ENCODE measurements at places on chromosomes 2 and 18.

DNA sequence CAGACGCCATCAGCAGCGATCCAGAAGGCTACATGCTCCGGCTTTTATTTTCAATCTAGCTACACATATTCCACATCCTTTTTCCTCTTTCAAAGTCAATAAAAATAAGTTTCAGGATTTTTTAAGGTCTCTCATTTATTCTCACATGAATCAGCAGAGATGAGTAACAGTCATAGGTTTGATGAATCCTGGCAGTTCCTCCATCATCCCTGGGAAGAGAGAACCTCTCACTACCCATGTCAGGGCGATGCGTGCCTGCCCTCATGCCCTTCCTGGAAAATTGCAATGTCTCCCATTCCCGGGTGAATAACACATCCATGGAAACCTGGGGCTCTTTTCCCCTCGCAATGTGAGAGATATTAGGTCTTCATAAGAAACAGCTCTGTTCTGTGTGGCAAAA, 301.1 kb upstream of the SMIM21 start:
- no peak for DNase-seq

- DNase-seq: peak; percentile 59
Observed at GRCh38 chr2:232327105-232328031, 51.2 kb upstream of the ALPP start.

DNA sequence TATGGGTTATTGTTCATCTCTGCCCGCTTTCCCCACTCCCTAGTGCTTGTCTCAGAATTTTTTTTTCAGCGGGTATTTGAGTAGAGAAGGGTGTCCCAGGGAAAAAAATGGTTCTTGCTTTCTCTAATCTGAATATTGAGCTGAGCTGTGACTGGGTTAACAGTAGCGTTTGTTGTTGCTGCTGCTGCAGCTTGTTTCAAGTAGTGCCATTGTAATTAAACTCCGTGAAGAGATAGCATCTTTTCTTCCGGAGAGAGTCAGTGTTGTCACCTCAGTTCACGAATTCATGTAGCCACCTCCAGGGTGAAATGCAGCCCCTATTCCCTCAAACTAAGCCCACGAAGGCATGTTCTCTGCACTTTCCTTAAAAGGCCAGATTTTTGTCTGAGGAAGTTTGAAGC, 1.5 kb upstream of the AAK1 start:
- no peak for DNase-seq

- no peak for DNase-seq
Observed at GRCh38 chr2:133365117-133365516, 203.1 kb downstream of the NCKAP5 start.

GRCh38 chr2:233213011-233213410, 38.5 kb upstream of the ATG16L1 start:
- no peak for DNase-seq

DNA sequence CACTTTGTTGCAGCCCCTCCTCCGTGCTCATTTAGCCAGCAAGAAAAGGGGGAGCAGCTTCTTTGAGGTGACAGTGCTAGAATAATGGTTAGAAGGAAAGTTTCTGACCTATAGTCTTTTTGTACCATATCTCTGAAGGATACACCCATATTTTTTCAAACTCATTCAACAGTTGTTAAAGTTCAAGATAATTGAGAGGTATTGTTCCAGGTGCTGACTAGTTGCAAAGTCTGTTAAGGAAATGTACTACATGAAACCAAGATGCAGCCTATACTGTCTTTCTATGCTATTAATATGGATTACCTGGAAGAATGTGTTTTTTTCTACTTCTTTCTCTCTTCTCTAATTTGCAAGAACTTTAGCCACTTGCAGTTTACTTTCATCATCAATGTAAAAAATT, 495.0 kb downstream of the PARD3B start:
- no peak for DNase-seq

DNA sequence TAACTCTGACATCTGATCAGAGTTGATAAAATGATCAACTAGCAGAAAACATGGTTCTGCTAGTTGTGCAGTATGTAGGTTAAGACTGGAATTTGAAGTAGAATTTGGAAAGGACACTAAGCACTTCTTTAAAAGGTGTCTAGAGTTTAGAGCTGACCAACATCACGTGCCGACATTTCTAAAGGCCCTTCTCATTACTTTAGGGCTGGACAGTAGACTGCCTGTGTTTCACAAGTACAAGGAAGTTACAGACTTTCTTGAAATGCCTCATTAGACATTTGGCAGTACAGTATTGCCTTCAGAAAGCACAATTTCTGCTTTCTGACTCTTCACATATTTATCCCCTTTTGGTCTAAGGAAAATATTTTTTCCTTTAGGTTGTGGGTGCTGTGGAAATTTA, 255.3 kb downstream of the ZNF385B start:
- no peak for DNase-seq

GRCh38 chr2:133755480-133756300, 187.4 kb upstream of the NCKAP5 start:
- no peak for DNase-seq

- DNase-seq: peak; percentile 75
Observed at GRCh38 chr2:168152902-168153530, 94.4 kb downstream of the STK39 start.

DNA sequence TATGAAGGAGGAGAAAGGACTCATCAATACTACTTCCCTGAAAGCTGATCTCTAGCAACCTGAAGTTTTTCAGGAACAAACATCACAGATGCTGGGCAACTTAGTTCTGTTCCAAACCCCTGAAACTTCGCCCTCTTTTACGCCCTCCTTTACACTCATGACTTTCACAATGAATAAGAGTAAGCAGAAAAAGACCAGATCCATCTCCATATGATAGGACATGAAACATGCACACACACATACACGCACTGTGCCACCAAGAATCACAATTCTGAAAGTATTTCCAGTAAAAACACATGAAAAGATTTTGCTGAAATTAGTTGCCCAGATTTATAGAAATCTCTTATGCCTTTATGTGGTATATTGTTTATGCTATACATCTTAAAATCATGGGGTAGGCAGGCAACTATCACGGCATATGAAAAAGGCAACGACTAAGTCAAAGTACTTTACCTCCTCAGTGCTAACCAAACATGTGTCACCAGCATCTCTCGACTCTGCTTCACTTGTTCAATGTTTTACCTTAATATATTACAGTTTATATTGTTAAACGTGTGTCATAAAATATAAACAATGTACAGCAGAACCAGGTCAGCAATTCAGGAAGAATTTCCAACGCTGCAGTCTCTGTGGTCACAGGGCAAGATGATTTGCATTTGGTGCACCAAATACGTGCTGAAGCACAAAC, 47.8 kb downstream of the NHEJ1 start:
- no peak for DNase-seq

- DNase-seq: no peak
Observed at GRCh38 chr2:120452131-120452530, 106.2 kb downstream of the INHBB start.

GRCh38 chr2:113187771-113188170, 14.0 kb downstream of the PSD4 start:
- no peak for DNase-seq

DNA sequence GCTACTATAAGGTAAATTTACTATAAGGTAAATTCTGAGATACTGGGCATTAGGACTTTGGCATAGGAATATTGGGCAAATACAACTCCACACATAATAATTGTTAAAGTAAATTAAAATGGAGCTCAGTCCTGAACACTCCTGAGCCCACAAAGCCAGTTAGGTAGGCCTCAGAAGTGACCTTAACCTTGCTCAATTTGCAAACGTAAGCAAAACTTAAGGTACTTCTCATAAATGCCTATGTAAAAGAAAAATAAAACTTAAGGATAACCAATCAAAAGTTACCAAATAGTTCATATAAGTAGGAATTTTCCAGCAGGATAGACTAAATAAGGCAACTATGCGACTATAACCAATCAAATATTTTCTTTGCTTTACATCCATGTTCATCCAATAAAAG, 197.7 kb downstream of the MC4R start:
- DNase-seq: no peak

- no peak for DNase-seq
Observed at GRCh38 chr2:17804358-17804757, 11.9 kb upstream of the MSGN1 start.

GRCh38 chr2:172205292-172205691, 102.6 kb upstream of the DLX2 start:
- DNase-seq: no peak

GRCh38 chr2:101252408-101253012, at the start of gene CNOT11:
CNOT11 (plus strand) TSS chr2:101252886; CDS start chr2:101252965, 79 bp downstream.
- peak; percentile 98 for DNase-seq

DNA sequence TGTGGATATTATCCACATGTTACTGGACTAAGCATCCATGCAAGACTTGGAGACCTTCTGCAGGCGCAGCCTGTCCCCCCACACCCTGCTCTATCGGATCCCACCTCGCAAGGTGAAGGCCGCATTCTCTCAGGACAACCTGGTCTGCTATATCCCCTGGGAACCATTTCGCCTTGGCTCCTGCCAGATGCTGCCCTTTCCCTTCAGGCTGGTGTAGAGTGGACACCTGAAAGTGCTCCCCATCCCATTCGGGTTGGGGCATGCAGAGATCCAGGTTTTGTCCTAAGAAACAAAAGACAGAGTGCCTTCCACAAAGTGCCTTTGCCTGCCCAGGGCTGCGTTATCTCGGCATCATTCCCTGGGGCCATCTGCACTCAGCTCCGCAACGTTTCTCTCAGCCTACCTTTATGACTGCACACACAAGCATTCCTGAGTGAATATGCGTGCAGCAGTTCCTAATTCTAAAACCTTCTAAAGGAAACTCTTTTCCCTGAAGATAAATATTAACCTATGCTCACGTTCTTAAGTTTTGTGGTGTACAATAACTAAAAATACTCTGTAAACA, 20.5 kb downstream of the FHL2 start:
- DNase-seq: no peak

DNA sequence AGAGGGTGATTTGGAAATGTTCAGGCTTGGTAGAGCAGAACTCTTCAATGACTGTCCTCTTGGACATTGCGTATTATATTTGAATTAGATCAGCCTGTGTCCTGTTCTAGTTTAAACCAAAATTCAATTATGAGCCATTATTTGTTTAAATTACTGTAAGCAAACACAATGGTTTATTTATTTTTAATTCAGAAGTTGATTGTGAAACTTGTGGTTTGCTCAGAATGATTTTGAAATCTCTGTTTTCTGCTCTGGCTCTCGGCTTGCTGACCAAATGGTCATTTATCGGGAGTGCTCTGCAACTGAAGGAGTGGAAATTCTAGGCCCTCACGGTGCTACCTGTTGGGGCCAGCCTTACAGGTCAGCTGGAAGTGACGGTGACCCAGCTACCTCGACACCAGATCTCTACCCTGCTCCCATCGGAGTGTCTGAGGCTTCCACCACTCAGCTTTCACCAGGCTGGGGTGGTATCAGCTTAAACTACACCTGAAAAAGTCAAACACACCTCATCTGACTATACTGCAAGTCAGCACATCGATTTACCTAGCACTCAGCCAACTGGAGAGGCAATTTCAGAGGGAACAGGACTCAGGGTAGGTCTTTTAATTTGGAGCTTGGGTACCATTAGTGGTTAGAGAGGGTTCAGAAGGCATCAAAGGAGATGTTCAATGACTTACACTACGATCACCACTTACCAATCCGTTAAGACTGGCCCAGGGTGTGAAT, 36.8 kb upstream of the GPD2 start:
- DNase-seq: no peak

DNA sequence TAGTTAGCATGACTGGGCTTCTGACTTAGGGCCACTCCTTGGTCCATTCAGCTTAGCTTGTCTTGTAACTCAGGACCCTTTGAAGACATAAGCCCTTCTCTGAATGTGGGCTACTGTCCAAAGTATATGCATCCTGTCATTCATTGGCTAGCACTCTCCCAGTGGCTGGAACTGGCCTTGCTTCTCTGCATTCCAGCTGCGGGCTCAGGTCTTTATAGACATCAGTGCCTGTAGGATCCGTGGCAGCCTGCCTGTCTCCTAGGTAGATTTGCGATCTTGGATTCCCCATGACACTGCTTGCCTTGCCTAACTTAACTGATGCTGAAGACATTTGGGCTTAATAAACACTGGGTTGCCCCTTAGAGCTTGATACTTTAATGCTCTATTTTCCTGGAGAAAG, 170.1 kb downstream of the DCC start:
- no peak for DNase-seq

DNA sequence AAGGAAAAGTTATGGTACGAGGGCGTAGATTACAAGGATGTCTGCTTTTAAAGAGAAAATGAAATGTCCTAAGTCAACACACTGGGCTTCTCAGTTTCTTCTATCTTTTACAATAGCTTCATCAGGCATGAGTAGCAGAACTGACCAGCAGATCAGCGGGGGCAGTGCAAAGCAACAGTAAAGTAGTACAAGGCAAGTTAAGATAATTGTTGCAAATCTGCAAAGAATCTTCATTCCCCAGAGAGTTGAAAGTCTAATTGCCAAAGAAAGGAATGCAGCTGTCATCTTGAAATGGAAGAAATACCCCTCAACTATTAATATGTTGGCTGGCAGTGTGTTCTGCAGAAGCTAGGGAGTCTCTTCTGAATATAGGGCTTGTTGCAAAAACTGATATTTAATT, 60.2 kb upstream of the SLC39A10 start:
- DNase-seq: no peak

All from HepG2 (cell line).